ENCODE measurements at places on chromosomes 5 and 9.

- no peak for DNase-seq
Observed at GRCh38 chr9:79604921-79605562, 33.3 kb downstream of the TLE4 start.

GRCh38 chr9:86747711-86748110 lies 199.6 kb downstream of the GAS1 start:
- no peak for DNase-seq

GRCh38 chr5:1300581-1301083 lies 5.8 kb upstream of the TERT start:
- no peak for DNase-seq

DNA sequence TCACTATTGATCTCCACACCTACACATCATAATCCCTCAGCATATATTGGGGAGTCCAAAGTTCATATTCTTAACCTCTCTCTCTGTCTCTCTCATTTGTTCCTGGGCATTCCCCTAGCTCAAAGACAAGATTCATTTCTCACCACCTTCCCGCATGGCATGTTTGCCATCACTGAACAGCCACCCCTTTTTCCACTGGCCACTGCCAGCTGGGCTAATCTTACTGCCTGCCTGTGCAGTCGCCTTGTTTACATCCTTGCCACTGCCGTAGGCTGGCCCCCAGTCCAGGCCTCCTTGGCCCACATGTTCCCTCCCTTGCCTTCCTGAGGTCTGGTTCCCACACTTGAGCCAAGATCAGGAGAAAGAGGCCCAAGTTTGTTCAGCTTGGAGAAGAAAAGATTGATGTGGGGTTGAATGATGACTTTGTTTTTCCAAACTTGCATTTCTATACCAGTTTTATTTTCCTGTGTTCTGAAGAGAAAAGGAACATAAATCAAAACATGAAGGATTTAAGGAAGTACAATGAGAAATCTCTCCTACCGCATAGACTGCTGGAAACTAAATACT lies 80.2 kb downstream of the PLAC8L1 start:
- DNase-seq = no peak

DNA sequence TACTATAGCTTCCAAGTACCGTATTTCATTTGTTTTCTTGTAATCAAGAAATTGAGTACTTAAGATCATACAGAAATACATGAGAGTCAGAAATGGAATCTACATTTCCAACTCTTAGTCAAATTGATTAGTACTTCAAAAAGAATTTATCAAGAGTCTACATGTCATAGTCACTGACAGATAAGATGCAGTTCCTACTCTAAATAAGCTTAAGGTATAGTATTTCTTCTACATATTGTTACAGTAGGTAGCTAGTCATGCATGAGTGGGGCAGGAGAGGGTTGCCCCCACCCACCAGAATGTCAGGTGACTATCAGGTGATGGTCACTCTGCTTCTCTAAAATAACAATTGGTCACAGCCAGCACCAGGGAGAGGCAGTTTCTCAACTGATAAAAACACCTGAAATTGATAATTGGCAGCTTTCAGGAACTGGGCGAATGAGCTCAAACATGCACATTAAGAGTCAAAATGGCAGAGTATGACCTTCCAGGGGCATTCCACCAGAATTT lies 2.9 kb downstream of the BAAT start:
- no peak for DNase-seq

- no peak for DNase-seq
Observed at GRCh38 chr5:156950716-156951115, 12.3 kb downstream of the TIMD4 start.

DNA sequence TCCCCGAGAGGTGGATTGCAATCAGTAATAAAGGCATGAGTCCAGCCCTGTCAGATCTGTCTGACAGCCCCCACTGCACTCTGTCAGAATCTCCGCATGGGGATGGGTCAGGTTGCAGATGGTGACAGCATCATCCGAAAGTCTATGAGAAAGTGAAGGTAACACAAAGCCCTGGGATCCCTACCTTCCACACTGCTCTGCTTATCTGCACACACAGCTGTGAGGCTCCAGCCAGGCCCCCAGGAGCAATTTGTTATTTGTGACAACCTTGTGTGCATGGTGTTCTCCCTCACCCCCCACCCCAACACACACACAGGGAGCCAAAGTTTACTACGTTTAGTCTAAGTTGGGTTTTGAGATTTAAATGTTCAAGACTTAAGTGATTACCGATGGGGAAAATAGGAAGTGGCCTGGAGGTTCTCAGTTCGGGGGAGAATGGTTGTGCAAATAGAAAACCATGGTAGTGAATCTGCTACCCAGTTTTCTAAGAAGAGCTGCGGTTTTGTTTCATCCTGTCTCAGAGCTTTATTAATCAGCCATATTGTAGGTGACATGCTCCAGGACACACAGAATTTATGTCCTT lies 92.7 kb downstream of the SV2C start:
- DNase-seq = no peak

DNA sequence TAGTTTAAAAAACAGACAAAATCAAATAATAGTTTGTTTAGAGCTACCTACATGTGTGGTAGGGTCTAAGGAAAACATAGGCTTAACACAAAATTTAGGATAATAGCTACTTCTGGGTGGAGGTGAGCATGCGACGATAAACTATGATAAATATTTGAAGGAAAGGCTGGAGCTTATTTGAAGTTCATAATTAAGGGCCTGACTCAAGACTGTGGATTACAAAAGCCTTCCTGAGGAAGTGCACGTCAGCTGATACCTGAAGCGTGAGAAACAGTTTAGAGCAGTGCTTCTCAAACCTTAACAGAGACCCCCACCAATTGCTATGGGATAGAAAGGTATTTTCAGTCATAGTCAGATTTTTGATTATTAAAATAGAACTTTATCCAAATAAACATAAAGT lies 20.4 kb upstream of the UBLCP1 start:
- no peak for DNase-seq

- no peak for DNase-seq
Observed at GRCh38 chr5:38167562-38167996, 90.8 kb upstream of the EGFLAM start.

DNA sequence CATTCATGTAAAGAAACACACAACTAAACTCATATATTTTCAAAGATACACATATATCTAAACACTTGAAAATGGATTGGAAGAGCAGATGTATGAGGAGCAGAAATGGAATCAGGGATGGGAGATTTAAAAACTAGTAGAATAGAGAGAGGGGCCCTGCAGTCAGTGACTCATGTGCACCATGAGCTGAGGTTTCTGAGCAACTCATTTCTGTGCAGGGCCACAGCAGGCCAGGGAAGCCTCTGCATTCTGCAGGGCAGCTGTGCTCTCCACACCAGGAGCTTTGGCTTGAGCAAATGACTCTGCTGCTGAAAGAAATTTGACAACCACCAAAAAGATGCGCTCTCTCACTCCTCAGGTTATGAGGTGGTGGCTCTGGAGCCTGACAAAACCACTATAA lies 27.1 kb downstream of the LHX6 start:
- DNase-seq = no peak

- peak; percentile 12 for DNase-seq
Observed at GRCh38 chr5:42423285-42424165, at the start of gene GHR. TSS of gene GHR (plus strand) at chr5:42423439. CDS start at chr5:42565875, 142,436 bp downstream.

GRCh38 chr5:159182691-159183090 lies 26.7 kb downstream of the RNF145 start:
- DNase-seq = no peak

- no peak for DNase-seq
Observed at GRCh38 chr9:92097997-92098482, 17.2 kb downstream of the SPTLC1 start.

DNA sequence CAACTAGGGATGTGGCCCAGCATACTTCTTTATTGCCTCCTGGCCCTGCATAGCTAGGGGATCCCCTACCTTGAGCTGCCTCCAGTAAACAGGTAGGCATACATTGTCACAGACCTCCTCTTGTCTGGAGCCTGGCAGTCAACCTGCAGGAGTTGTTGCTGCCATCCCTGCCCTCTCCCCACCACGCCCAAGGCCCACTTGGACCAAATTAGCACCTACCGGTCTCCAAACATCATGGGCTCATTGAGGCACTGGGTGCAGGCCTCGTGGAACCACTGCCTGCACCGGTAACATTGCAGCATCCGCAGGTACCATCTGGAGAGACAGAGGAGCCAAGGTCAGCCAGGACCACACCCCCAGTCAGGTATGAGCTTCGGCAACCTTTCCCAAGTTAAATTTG lies 10.3 kb downstream of the PHF19 start:
- no peak for DNase-seq

DNA sequence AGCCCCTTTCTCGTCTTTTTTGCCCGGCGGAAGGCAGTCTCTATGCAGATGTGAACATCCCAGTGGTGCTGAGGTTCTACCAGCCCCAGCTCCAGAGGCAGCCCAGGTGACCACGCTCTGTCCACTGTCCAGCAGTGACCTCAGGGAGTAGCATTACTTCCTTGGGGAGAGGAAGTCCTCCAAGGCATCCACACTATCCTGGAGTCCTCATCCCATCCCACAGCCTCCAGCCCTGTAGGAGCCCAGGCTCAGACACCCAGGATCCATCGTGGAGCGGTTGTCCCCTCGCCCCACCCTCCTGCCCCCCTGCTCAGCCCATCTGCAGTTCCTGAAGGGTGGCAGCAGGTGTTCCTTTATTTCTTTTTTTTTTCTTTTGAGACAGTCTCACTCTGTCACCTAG lies 294.5 kb upstream of the IRX4 start:
- no peak for DNase-seq

GRCh38 chr5:124889486-124889825 lies 143.0 kb upstream of the ZNF608 start:
- DNase-seq = no peak
